ENCODE measurements at places on chromosomes 1 and 21.

DNA sequence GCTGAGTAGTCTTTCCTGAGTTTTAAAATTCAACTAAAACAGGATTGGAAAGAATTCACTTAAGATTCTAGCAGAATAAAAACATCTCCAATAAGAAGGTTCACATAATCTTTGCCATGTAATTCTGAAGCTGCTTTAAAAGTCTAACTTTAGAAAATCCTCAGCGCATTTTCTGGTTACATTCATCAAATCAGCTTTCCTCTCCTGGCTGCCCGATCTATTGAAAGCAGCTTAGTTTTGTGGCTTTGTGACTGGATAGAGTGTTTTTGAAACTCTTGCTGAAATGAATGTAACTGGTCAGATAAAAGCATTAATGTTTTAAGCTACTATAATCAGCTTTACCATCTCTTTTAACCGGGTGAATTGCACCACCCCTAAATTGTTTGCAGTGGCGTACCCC lies 66.8 kb downstream of the DOP1B start:
- no peak for ATAC-seq

- ATAC-seq: no peak
Observed at GRCh38 chr1:37439349-37439995, 34.9 kb upstream of the ZC3H12A start.

GRCh38 chr1:10456048-10456447 lies 6.2 kb downstream of the CORT start:
- ATAC-seq: no peak

DNA sequence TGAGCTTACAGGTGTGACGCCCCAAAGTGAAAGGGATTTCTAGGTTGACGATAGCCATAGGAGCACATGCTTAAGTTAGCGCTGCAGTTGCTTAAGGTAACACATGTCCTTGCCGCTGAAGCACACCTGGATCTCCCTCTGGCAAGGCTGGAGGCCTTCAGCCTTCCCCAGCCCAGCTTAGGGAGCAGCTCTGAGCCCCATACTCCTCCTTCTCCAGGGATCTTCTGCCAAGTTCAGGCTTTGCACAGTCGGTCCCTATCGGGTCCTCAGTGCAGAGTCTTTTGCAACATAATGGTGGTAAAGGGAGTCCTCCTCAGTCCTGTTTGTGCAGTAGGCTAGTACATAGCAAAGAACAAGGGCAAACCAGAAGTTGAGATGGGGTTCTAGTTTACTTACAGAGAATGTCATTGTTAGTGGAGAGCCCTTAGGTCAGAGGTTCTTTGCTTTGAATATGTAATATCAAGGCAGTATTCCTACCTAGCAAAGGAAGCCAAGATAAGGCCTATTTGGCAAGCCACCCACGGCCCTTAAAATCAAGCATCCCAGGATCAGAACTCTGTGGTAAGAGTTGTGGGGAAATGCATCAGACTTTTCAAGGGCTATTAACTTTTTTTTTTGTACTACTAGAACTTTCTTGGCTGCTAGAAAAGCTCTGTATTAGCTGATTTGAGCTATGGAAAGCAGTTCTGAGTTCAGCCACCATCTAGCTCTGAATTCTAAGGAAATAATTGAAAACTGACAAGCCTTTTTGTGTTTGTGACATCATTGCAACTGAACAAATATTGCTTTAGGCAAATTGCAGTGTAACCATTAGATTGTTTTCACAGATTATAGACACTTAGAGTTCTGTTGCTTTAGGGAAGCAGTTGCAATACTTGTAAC lies 1.4 kb downstream of the EVA1C start:
- ATAC-seq: no peak

DNA sequence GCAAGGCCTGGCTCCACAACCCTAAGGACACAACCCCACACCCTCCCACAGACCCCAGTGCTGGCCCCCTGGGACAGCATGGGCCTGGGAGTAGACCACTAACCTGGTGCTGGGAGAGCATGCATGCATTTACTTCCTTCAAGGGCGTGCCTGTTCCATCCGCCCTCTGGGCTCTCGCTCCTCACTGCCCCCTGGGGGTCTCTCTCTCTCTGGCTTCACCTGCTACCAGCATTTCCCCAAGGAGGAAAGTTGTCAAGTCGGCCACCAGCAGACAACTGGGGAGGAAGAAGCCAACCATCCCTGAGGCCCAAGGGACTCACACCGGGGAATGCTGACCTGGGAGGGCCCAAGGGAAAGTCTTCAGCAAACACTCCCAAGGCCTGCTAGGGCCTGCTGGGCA lies 6.5 kb downstream of the LRP8 start:
- no peak for ATAC-seq

GRCh38 chr1:211606332-211606913 lies 27.5 kb upstream of the SLC30A1 start:
- peak; percentile 56 for ATAC-seq

DNA sequence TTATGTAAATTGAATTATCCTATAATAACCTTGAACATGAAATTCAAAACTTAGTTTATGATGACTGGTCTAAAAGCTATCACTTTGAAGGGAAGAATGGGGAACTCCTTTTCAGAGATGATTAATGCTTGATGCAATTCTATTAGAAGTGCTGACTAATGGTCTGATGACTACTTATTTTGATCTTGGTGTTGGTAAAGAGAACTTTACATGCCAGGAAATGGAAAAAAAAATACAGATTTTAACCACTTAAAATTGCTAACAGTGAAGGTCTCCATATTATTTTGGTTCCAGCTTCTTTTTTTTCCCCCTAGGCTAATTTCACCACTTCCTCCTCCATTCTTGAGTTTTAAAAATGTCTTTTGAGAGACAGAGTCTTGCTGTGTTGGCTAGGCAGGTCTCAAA lies 22.9 kb downstream of the S1PR1 start:
- peak; percentile 92 for ATAC-seq

- ATAC-seq: no peak
Observed at GRCh38 chr1:34037109-34037508, 127.9 kb downstream of the CSMD2 start.

GRCh38 chr1:60227601-60228000 lies 154.0 kb upstream of the C1orf87 start:
- ATAC-seq: no peak

- ATAC-seq: no peak
Observed at GRCh38 chr1:50994997-50995396, 25.0 kb downstream of the CDKN2C start.

- no peak for ATAC-seq
Observed at GRCh38 chr21:21231913-21232312, 233.7 kb downstream of the NCAM2 start.

DNA sequence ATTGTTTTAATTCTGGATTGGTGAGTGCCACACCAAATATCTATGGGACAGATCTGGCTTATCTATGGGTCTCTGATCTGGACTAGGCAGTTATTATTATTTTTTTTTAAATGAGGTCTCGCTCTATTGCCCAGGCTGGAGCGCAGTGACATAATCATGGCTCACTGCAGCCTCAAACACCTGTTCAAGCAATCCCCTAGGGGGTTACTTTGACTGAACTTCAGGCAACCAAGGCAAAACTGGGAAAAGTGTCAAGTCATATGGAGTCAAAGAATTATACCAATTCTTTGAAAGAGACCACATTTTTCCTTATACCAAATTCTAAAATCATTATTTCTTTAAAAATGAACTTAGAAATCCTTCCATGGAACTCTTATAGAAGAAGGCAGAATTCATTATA lies 129.1 kb upstream of the HOOK1 start:
- no peak for ATAC-seq

DNA sequence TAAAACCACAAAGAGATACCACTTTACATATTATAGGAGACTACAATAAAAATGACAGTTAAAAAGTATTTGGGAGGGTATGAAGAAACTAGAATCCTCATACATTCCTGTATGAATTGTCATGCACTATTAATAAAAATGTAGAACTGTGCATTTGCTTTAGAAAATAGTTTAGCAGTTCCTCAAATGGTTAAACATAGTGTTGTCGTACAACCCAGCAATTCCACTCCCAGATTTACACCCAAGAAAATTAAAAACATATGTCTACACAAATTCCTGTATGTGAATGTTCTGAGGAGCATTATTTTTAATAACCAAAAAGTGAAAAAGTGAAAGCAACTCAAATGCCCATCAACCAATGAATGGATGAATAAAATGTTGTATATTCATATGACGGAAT lies 23.1 kb upstream of the PDE4B start:
- ATAC-seq: no peak

DNA sequence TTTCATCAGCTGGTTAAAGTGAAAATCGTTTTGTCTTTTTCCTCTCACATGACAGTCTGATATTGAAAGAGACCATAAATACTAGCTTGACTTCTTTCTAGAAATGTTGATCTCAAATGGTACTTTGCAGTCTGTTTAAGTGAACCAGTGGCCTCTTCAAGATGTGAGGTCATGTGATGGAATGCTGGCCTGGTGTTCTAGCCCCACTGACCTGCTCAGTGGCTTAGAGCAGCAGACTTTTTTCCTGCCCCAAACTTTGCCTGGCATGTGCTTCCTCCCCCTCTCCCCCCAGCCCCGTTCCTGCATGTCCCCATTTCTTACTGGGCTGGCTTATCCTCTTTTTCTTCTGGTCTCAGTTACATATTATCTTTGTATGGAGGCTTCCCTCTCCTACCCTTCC lies 34.3 kb downstream of the ZYG11A start:
- ATAC-seq: no peak

GRCh38 chr1:202249436-202249835 lies 55.8 kb downstream of the LGR6 start:
- ATAC-seq: no peak

DNA sequence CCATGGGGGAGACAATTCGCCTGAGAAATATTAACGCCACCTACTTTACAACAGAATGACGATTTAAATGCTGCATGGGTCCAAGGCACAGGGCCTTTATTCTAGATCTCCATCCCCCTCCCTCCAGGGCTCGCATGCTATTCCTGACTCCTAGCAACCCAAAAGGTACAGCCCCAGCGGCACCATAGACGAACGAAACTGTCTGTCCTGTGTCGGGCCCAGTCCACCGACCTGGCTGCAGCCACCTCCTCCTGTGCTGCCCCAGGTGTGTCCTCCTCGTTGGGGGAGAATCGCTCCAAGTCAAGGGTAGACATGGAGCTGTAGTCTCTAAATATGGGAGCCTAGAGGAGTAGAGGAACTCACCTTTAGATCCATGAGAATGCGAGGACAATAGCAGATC lies 196.5 kb downstream of the TOMM20 start:
- no peak for ATAC-seq

DNA sequence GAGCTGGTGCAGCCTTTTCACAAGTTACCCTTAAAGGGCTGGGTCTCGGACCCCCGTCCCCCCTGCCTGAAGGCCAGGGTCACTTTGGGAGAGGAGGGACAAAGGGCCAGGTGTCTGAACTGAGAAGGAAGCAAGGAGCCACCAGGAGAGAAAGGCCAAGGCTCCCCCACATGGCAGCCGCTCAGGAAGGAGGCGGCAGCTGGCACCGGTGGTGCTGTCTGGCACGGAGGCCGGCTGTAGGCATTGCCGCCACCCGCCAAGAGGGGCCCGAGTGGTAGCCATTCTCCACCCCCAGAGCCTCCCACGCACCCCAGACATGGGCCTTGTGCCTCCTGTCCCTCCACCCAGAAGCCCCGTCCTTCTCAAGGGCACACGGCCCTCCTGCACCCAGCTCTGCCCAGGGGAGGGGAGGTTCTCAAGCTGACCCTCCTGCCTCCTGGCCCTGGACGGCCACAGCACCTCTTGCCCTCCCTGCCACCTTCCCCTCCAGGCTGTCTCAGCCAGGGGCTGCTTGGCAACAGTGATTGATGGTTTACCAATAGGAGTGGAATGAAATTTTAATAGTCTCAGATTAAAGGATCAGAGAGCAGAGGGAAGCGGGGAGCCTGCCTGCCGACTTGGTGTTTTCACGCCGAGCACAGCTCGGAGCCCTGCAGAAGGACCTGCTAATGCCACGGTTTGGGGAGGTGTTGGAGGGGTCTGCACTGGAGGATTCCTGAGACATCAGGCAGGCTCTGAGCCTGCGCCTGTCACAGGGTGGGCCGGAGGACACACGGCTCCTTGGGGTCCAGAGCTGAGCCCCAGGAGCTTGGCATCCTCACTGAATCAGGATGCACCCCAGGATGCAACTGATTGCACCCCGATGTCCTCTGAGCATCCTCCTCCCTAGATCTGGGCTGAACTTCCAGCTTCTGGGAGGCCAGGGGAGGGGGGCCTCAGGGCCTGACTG lies 211.9 kb upstream of the VAMP3 start:
- ATAC-seq: no peak

DNA sequence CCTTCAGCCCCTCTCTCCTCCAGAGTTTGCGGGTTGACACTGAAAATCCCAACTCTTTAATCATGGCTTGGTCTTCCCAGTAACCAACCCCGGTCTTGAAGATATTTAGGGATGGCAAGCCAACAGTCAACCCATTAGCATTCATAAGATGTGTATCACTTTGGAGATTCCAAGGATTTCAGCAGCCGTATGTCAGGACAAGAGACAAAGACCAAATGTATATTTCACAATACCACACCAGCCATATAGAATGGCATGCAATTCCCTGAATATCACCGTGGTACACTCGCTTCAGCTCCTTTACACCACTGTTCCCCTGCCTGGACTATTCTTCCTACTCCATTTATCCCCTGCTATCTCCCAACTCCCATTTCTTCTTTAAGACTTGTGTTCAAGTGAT lies 109.2 kb downstream of the CSMD2 start:
- no peak for ATAC-seq

- ATAC-seq: peak; percentile 94
Observed at GRCh38 chr1:92333668-92334067, 34.8 kb downstream of the RPAP2 start.

DNA sequence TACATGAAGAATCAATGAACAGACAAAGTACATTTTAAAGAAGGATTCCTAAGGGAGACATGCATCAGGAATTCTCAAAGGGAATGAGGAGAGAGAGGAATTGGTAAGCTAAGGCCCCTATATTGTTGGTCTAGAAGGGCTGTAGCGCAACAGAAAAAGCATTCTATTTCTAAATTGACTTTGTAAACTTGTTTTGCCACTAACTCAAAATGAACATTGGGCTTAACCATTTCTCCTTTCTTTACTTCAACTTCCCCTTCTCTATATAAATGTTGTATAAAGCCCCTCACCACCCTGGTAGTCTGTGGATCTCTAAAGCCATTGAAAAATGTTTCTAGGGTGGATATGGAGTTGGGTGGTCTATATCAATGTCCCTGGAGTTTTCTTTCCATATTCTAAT lies 20.4 kb upstream of the OR6N2 start:
- no peak for ATAC-seq

GRCh38 chr1:179575497-179576314 lies at the start of gene NPHS2:
TSS of gene NPHS2 (minus strand) at chr1:179575948. CDS start at chr1:179575864, 84 bp downstream.
- ATAC-seq: no peak

- no peak for ATAC-seq
Observed at GRCh38 chr1:226131639-226132038, 54.9 kb downstream of the ACBD3 start.

- no peak for ATAC-seq
Observed at GRCh38 chr1:224054012-224054411, 59.9 kb upstream of the FBXO28 start.

Data from activated CD4-positive, CD25-positive, alpha-beta regulatory T cell treated with anti-CD3 and anti-CD28 coated beads, Interleukin-2, amount 50 U/mL, for 24 hours (primary cell).